Spinal cord (tissue), 10 donors: ENCODE measurements at places on chromosomes 2 and 18. TPM values are rescaled to one million over a fixed set of nuclear protein-coding genes. Genes with fewer than 3 reads are reported as not detected.
A peak's percentile ranks its signal among the peaks of the same experiment; 100 is the strongest.

GRCh38 chr18:5417342-5417741 lies 121.8 kb upstream of the ZBTB14 start:
- peaks cover 8% of the 10 kb centered on the region for H3K4me1 ChIP-seq
- no peaks in the 10 kb centered on the region for H3K27me3 ChIP-seq
- H3K4me3 ChIP-seq: no peak overlapping the region
- H3K27ac ChIP-seq: no peak overlapping the region

GRCh38 chr2:216478151-216478550 lies 20.5 kb upstream of the RPL37A start:
- no peak overlapping the region for H3K4me3 ChIP-seq
- H3K4me1 ChIP-seq: peaks cover 7% of the 10 kb centered on the region
- DNase-seq: no peak

Gene TUBA4B
- 1.5 TPM for total RNA-seq

DNA sequence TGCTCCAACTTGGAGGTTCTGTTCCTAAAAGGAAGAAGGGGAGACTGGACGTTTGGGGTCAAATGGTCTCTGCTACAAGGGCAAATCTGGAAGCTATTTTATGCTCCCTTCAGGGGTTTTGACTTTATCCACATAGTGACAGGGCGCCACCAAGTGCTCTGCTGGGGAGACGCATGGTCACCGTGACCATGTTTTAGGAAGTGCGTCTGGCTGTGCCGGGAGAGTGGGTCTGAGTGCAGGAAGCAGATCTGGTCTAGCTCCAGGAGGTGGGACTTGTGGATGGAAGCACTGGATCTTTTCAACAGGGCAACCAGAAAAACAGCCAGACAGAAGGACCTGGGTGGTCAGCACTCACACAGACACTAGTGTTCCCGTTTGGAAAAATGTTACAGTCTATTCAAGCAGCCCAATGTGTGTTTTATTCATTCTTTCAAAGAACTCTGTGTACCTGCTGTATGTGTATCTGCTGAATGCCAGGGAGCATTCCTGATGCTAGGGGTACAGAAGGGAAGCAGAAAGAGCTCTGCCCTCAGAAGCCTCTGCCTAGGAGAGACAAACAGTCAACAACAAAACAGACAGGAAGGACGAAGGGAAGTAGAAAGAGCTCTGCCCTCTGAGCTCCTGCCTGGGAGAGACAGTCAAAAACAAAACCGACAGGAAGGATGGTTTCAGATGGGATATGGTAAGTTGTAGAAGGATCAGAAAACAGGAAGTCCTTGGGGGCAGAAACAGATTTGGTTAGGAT lies 14.3 kb downstream of the IMPA2 start:
- no peak overlapping the region for H3K4me3 ChIP-seq
- peaks cover 33% of the 10 kb centered on the region for H3K4me1 ChIP-seq
- peak; percentile 68 for DNase-seq

GRCh38 chr2:174659069-174659900 lies 61.7 kb upstream of the WIPF1 start:
- DNase-seq: no peak
- no peaks in the 10 kb centered on the region for H3K27me3 ChIP-seq
- H3K4me1 ChIP-seq: peaks cover 15% of the 10 kb centered on the region
- H3K4me3 ChIP-seq: no peak overlapping the region
- peaks cover 5% of the 10 kb centered on the region for H3K36me3 ChIP-seq

DNA sequence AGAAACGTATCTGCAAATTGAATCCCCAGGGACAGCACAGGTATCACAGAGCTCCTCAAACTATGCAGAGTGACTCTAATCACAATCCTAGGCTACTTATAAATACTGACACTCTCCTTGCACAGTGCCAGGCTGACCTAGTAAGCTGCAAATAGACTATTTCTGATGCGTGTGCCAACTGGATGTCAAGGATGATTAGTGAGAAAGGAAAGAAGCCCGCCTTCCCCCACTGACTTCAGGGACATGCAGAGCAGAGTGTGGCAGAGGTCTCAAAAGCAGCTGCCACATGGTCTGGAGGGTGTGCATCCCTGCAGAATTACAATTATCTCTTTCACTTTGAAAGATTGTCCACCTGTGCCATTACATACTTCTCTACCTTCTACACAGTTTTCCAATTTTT lies 235.6 kb downstream of the CPS1 start:
- H3K4me1 ChIP-seq: no peaks in the 10 kb centered on the region
- DNase-seq: peak; percentile 34
- H3K27ac ChIP-seq: no peak overlapping the region
- no peaks in the 10 kb centered on the region for H3K27me3 ChIP-seq
- no peaks in the 10 kb centered on the region for H3K36me3 ChIP-seq
- no peak overlapping the region for H3K4me3 ChIP-seq

Gene FAM110C
- total RNA-seq: 3.8 TPM

GRCh38 chr2:221606424-221606823 lies 34.3 kb upstream of the EPHA4 start:
- H3K4me1 ChIP-seq: no peaks in the 10 kb centered on the region
- no peaks in the 10 kb centered on the region for H3K27me3 ChIP-seq
- no peak overlapping the region for H3K27ac ChIP-seq
- no peak overlapping the region for H3K4me3 ChIP-seq

Gene NYAP2
- total RNA-seq: 12.6 TPM

DNA sequence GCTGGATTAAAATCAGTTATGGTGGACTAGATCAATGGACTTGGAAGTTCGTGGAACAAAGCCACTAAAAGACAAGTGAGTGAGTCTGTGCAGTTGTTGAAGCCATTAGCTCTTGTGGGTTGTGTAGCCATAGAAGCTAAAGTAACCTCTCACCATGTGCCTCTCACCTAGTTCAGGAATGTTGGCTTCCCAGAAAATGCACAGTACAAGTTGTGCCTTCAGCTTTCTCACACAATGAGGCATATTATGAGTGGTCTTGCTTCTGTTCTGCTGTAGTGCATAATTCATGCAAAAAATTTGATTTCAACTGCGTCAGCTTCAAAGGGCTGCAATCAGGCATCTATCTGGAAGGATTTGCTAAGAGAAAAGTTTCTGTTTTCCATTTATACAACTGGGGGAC lies 26.2 kb downstream of the CERS6 start:
- peaks cover 3% of the 10 kb centered on the region for H3K4me1 ChIP-seq
- peak overlapping the region; percentile 12 for H3K27ac ChIP-seq
- H3K36me3 ChIP-seq: no peaks in the 10 kb centered on the region
- DNase-seq: no peak
- H3K4me3 ChIP-seq: no peak overlapping the region

DNA sequence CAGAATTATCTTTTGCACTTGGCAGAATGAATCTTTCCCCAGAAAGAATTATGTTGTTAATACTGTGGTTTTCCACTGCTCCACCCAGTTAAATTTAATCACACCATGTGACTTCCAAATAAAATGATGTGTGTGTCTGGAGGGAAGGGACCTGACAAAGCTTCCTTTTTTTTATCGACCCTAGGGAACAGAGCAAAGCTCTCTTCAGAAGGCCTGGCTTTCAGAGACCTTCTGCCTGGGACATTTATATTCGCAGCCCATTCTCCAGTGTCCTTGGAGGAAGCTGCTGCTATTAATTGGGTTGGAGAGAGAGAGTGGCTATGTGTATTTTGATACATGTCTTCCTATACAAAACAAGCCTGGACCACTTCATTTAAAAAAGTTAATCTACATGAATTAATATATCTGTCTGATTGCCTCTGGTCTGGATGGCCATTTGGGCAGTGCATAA lies 233.7 kb downstream of the PRKCE start:
- H3K4me3 ChIP-seq: no peak overlapping the region
- H3K27me3 ChIP-seq: no peaks in the 10 kb centered on the region
- DNase-seq: no peak
- peak overlapping the region; percentile 6 for H3K27ac ChIP-seq
- peaks cover 23% of the 10 kb centered on the region for H3K4me1 ChIP-seq
- no peaks in the 10 kb centered on the region for H3K36me3 ChIP-seq

DNA sequence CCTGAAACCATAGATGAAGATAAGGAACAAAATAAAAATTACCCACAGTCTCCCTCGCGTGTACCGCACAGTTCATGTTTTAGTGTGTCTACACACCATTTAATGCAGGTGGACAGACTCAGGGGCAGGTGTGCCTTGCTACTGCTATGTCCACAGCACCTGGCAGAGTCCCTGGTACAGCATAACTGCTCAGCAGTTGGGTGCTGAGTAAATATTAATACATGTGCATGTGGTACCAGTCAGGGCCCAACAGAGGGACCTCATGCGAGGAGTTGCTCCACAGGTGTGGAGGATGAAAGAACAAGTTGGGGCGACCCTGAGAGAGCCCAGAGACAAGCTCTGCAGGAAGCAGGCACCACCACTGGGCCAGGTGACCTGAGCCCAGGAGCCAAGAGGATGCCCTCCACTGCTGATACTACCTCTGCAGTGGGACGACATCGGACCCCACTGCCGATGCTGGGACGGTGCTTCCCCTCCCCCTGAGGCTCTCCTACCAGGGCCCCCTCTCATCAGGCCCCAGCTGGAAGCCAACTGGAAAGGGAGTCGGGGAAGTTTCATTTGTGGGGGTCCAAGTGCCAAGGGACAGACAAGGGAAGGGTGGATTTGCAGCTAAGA lies 100.8 kb downstream of the NEDD4L start:
- H3K27ac ChIP-seq: no peak overlapping the region
- H3K36me3 ChIP-seq: no peaks in the 10 kb centered on the region
- no peaks in the 10 kb centered on the region for H3K27me3 ChIP-seq
- no peak for DNase-seq

DNA sequence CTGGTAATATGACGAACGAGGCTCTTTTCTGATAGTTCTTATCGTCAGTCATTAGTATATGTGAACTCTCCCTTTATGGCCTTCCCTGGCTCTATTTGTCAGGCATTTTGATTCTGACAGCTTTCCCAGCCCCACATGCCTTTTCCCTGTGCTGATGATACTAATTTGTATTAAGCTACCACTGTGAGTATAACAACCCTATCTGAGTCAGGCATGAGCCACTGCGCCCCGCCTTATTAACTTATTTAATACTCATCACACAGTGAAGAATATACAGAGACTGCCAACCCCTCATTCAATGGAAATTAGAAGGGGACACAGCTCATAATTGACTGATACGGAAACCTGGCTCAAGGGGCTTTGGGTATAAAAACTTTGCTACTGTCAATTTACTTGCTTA lies 140.0 kb downstream of the NETO1 start:
- no peak overlapping the region for H3K4me3 ChIP-seq
- no peaks in the 10 kb centered on the region for H3K4me1 ChIP-seq
- H3K36me3 ChIP-seq: no peaks in the 10 kb centered on the region
- no peak for DNase-seq

DNA sequence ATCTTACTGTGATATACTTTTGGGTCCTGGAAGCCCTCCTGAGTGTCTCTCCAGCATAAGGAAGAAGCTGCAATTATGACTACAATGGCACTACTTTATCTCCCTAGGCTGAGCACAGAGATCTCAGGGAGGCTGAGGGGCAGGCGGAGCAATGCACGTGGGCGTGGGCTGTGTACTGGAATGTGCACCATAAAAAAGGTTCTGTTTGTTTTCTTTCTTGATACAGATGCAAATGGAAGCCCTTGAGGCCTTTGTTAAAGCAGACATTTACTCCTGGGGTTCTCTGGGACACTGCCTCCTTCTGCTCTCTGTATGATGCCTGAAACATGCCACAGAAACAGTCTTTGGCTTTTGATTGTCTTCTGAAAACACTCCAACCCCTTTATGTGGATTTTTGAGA lies 79.1 kb upstream of the DLX2 start:
- H3K36me3 ChIP-seq: no peaks in the 10 kb centered on the region
- no peaks in the 10 kb centered on the region for H3K4me1 ChIP-seq
- no peak overlapping the region for H3K4me3 ChIP-seq
- H3K27me3 ChIP-seq: no peaks in the 10 kb centered on the region

GRCh38 chr2:28390241-28390745 lies 2.4 kb upstream of the FOSL2 start:
- peaks cover 2% of the 10 kb centered on the region for H3K27me3 ChIP-seq
- H3K4me3 ChIP-seq: peak overlapping the region; percentile 75
- peaks cover 29% of the 10 kb centered on the region for H3K4me1 ChIP-seq
- H3K36me3 ChIP-seq: no peaks in the 10 kb centered on the region
- peak overlapping the region; percentile 96 for H3K27ac ChIP-seq

Gene NCKAP1
- total RNA-seq: 245 TPM

Gene COL4A4
- 1.7 TPM for total RNA-seq
